RCC 7860 (cell line): ENCODE measurements at places on chromosomes 2 and 18.

- DNase-seq: no peak
These were observed 470.8 kb upstream of the VRK2 start for GRCh38 chr2:57575700-57576268.

- DNase-seq: no peak
These were observed 21.4 kb upstream of the LTBP1 start for GRCh38 chr2:32925283-32925815.

- no peak for DNase-seq
These were observed 16.3 kb downstream of the CAPG start for GRCh38 chr2:85393836-85394235.

GRCh38 chr2:163417596-163418337 is 318.0 kb downstream of the FIGN start:
- no peak for DNase-seq

DNA sequence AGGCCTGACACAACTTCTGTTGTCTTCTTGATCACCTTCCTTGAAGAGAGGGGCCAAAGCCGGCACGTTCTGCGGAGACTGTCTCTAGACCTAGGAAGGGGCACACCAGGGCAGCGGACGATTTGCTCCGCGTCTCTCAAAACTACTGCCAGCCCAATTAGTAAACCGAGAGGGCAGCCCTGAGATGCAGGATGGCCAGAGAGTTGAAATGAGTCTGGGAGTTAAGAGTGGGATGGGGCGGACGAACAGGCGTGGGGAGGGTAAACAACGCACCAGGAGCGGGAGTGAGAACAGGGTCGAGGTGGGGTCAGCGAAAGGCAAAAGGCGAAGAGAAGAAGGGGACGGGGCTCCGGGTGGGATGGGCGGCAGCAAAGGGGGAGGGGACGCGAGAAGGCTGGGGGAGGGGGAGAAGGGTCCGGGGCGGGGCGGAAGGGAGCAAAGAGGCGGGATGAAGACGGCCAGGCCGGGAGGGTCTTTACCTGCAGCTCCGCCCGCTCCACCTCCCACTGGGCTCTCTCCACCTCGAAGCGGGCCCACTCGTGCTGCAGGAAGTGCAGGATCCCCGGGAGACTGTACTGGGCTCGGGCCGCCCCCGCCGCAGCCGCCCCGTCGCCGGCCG is 476 bp downstream of the STRN start:
- no peak for DNase-seq

DNA sequence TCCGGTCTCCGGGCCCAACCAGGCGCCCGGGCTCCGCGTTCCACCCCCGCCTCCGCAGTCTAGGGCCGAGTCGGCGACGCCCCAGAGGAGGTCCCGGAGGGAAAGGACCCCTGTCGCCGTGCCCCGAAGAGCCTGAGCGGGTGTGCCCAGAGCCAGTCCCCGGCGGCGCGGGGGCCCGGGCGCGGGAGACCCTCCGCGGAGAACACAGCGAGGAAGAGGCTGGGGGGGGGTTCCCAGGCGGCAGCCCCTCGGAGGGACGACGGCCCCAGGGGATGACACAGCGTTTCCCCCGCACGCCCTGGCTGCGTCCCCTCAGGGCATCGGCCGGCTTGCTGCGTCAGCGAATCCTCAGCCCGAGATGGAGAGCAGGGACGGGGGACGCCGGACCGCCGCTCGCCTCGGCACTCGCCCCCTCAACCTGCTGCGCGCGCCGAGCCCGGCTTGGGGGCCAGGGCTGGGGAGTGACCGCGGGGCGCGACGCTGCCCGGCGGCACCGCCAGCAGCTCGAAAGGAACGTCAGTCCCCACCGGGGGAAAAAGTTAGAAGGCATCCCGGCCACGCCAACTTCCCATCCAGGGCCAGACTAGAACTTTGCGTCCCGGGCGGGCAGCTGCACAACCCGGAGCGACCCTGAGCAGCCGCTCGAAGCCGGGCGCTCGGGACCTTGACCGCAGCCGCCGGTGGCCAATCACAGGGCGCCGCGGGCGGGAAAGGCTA is 711 bp downstream of the SFXN5 start:
- no peak for DNase-seq

- DNase-seq: no peak
These were observed at the start of gene MFSD2B for GRCh38 chr2:24009680-24010476. Gene MFSD2B (plus strand): TSS chr2:24010085. CDS start chr2:24010097, 12 bp downstream.

GRCh38 chr2:126748188-126748760 is 92.3 kb downstream of the GYPC start:
- no peak for DNase-seq

- DNase-seq: no peak
These were observed 12.6 kb upstream of the PKDCC start for GRCh38 chr2:42035241-42035640.

- DNase-seq: no peak
These were observed 96.8 kb downstream of the GLI2 start for GRCh38 chr2:120832296-120833070.

DNA sequence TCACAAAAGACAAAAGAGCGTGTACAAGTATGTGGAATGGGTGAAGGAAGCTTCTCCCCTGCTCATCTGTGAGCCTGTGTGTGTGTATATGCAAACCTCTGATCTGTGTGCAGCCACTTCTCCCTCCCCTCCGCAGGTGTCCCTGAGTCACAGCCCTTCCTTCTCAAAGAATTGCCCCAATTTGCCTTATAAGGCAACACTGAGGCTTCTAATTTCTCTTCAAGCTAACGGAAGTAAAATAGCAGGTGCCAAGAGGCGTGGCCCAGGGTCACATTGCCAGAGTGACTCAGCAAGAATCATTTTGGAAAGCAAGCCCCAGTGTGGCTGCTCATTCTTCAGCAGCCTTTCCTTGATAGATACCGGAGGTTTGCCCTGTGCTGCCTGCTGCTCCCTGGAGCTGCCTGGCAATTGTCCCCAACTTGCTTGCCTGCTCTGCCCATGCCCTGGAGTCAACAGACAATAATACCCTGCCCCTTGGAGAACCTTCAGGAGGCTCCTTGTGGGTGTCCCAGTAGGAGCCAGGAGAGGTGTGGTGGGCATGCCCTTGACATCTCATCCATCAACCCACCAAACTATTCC is 37.3 kb upstream of the BMP10 start:
- DNase-seq: peak; percentile 30

- DNase-seq: no peak
These were observed 304.0 kb downstream of the ZNF521 start for GRCh38 chr18:25047983-25048382.

GRCh38 chr2:58665154-58665553 is 424.0 kb upstream of the FANCL start:
- DNase-seq: no peak

DNA sequence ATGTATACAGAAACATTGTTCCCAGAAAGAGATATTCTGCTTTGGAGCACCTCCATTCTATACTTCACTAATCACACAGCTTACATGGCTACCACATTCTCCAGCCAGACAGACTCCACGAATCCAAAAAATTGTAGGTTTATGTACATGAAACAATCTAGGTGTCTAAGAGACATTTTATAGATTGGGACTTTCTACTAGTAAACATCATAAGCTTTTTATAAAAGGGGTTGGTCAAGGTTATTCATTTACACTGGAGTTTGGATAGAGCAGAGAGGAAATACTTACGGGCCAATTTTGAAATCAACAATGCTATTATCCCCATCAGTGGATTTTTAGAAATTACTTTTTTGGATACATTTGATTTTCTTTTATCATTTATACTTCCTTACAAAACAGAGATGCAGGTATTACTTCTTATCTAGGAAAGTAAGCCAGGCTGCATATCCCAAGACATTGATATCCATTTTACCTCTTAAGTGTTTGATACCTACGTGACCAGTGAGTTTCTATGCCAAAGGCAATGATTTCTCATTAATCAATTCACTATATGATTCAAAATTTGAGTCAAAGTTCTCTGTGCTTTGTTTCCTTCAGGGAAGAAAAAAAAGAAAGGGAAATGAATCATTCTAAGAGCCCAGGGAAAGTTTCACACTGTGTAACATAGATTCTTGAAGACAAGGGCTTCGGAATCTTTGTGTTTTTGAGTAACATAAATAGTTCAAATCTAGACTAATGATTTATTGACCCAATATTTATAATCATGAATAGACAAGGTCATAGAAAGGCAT is 140.5 kb downstream of the PTH2R start:
- no peak for DNase-seq

DNA sequence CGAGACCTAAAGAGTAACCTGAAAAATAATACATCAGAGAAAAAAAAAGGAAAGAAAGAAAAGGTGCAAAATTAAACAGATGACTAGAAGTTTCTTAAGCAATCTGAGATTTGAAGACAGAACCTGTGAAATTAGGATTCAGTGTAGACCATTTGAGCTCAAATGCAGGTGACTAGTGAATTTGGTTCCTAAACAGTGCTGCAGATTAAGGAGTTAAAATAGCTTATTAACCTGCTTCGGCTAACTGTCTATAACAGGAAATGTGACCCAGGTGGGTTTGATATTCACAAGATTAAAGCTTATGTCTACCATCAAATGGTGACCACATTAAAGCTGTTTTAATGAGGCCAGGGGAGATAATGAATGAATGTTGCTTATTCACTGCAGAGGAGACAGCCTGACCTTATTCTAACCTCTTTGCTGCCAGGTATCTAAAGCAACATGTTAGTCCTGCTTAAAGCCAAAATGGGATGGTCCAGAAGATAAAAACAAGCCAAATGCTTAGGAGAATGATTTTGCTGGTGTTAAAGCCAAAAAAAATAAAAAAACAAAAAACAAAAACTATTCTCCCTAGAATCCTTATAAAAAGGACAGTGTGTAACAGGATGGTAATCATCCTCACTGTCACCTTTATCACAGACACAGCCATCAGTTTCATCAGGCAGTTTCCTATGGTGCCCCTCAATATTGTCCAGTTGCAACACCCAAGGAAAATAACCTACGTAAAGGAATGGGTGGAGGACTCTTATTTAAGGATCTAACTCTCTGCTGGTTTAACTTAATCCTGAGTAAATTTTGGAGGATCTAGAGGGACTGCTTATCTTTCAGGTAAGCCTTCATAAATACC is 769.0 kb upstream of the ZEB2 start:
- no peak for DNase-seq

DNA sequence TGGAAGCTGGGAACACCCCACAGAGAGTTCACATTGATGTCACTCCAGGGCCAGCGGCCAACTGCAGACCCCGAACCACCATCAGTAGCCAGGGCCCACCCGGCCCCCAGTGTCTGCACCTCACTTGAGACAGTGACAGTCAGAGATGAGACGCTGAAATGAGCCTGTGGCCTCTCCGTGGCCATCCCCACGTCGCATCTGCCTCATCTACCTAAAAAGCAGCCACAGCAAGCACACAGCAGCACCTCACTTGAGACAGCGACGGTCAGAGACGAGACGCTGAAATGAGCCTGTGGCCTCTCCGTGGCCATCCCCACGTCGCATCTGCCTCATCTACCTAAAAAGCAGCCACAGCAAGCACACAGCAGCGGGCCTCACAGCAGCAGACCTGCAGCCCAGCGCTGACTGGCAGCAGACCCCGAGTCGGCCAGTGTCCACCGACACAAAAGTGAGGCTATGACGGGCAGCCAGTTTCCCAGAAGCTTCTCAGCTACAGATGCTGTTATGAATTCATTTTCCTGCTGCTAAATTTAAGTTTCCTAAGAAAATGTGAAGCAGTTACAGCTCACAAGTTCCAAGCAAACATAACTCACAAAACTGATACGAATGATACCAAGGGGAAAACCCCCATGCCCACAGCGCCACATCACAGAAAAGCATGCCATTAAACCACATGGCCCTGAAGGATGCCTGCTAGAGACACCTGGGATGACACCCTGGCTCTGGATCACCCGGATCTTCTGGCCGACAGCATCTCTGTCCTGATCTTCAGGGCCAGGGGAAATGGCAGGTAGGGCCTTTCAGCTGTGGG is 27.7 kb downstream of the SNORC start:
- DNase-seq: no peak

- DNase-seq: no peak
These were observed 17.9 kb upstream of the FIGN start for GRCh38 chr2:163753726-163754125.

DNA sequence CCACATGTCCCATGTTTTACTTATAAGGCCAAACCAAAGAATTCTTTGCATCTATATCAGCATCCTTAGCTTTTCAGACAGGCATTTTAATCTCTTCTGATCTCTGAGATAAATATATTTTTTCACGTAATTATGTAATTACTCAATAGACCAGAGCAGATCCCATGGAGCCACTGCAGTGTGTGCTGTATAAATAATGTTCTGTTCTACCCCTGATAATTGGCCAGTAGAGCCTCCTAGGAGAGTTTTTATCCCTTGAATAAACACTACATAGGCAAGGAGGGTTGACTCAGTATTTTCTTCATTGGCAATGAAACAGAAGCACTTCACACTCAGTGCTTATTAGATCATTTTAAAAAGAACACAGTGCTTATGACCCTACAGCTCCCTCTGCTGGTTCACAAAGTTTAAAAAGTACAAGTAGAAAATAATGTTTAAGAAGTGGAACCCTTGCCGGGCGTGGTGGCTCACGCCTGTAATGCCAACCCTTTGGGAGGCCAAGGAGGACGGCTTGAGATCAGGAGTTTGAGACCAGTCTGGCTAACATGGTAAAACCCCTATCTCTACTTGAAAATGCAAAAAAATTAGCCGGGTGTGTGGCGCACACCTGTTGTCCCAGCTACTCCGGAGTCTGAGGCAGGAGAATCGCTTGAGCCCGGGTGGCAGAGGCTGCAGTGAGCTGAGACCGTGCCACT is 91.9 kb downstream of the PPP1R1C start:
- DNase-seq: peak; percentile 46

GRCh38 chr18:78794071-78794430 is 185.6 kb upstream of the SALL3 start:
- no peak for DNase-seq

GRCh38 chr2:64230540-64230939 is 86.3 kb upstream of the PELI1 start:
- no peak for DNase-seq

- no peak for DNase-seq
These were observed 112.5 kb downstream of the ATL2 start for GRCh38 chr2:38264396-38265221.

DNA sequence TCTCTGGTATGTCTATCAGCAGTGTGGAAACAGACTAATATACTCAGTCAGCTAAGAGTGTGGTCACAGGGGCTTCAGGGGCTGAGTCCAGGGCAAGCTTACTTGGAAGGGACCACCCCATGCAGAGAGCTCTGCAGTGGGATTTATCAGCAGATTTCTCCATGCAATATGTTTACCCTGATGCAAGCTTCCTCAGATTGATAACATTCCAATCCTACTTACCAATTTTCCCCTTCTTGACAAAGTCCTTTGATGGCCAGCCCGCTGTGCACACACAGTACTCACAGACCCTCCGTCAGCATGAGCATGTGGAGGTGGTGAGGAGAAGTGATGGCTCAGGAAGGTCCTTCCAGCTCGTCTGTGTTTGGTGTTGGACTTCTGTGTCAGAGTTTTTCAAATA is 51.8 kb downstream of the SH3RF3 start:
- no peak for DNase-seq

GRCh38 chr18:38368246-38368645 is 802.6 kb upstream of the CELF4 start:
- DNase-seq: no peak

DNA sequence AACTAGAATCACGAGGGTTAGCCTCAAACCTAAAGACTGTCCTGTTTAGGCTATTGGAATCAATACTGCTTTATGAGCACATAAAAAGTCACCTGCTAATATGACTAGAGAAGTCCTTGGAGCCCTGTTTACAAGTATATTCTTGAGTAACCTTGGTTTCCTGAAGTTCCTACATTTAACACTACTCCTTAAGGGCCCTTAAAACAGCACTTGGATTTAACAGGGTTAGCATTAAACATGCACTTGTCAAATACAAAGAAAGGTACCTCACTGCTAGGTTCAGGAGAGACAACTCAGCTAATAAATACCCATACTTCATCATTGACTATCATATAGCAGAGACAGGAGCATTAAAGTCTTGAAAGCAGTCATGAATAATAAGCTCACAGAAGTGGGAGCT is 96.7 kb downstream of the SLC5A7 start:
- DNase-seq: no peak
